B cell (primary cell): ENCODE measurements at places on chromosomes 3 and 15. TPM values are rescaled to one million over a fixed set of nuclear protein-coding genes. Genes with fewer than 3 reads are reported as not detected.

GRCh38 chr15:48292458-48292857 is 38.8 kb upstream of the DUT start:
- DNase-seq: no peak

DNA sequence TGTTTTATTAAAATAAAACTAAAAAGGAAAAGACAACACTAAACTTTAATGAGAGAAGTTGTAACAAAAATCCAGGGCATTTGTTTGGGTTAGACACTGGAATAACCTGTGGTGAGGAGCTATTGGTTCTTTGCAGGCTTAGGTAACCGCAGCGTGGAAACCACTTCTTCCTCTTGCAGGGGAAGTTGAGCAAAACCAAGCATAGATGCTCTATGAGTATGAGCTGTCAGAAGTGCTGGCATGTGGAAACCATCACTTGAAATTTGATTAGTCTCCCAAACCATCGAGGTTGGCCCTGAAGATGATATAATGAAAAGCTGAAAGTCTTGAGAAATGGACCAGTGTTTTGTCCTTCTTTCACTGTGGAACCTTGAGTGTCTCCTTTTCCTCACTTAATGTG is 127.1 kb upstream of the RBMS3 start:
- no peak for DNase-seq

DNA sequence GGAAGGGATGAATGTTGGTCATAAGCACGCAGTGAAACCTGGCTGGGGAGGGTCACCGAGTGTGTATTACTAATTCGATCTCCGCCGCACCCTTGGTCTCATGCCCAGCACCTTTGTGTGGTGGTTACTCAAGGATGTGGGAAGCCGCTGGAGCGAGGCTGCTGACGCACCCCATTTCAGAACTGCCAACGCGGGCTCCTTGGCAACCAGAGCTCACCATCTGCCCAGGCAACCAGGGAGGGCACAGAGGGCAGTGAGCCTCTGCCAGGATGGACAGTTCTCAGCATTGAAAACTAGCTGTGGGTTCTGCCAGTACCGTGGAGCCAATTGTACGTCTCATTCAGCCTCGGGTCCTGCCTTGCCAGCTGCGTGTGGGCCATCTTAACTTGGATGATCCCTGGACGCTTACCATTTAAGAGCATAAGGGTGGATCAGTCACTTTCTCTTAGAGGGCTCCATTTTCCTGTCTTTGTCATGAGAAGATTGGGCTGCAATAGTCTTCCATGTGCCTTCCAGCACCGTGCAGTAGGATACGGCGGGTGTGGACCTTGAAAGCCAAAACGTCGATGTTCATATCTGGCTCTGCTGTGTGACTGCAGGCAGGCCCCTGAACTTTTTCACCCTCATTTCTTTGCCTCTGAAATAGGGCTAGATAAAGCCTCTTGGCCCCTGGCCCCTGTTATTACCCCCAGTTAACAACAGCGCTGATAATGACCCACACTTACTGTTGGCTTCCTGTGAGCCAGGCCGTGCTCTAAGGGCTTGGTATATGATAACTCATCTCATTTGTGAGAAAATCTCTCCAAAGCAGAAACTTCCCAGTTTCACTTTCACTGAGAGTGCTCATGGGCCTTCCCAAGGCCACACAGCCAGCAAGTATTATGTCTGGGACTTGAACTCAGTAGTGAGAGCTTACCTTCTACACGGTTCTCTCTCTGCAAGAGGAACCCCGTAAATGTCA is 238.8 kb downstream of the OPA1 start:
- DNase-seq: peak; percentile 71

DNA sequence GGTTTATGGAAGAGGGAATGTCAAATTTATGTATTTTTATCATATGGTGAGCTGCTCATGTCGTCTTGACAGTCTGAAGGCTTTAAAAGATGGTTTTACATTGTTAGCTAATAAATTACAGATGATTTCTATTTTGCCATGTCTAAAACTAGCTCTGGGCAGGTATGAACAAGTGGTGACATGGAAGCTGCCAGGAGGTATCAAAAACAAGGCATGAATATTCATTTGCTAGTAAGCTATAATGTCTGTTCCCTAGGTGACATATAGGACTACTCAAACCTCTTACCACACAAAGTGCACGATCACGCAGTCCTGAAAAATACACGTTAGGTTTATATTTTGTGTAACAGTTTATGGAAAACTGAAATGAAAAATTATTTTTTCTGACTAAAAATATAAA is 34.8 kb downstream of the ST3GAL6 start:
- no peak for DNase-seq

Gene GRAMD1C
- 47.1 and 52.5 TPM in 2 replicates for total RNA-seq

Gene PDIA5
- 2.6 and 6.0 TPM in 2 replicates for total RNA-seq
